ENCODE measurements at places on chromosomes 1 and 21.
A peak's percentile ranks its signal among the peaks of the same experiment; 100 is the strongest.

- DNase-seq, result no peak
Measured at GRCh38 chr1:226085675-226086285, 23.3 kb downstream of the H3-3A start.

DNA sequence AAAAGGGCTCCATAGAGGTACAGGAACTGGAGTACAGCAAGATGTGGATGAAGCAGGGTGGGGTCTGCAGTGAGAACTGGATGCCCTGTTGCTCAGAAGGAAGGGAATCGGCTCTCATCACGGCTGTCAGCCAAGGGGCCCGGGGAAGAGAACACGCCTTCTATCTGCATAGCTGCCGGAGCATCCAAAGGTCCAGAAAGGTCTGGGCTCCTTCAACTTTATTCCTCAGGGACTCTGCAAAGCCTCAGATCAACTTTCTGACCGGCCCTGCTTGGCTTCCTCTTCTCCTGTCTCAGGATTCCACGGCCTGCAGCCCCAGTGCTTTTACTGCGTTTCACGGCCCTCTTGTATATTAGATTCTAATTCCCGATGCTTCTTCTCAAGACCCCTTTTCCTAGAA is 34.8 kb downstream of the KRTAP19-8 start:
- no peak for DNase-seq

- DNase-seq, result no peak
Measured at GRCh38 chr1:29984862-29985605, 738.4 kb downstream of the MATN1 start.

- DNase-seq, result no peak
Measured at GRCh38 chr1:3483801-3484444, 29.5 kb downstream of the ARHGEF16 start.

GRCh38 chr1:81598623-81599022 is 202.1 kb upstream of the ADGRL2 start:
- DNase-seq, result no peak

DNA sequence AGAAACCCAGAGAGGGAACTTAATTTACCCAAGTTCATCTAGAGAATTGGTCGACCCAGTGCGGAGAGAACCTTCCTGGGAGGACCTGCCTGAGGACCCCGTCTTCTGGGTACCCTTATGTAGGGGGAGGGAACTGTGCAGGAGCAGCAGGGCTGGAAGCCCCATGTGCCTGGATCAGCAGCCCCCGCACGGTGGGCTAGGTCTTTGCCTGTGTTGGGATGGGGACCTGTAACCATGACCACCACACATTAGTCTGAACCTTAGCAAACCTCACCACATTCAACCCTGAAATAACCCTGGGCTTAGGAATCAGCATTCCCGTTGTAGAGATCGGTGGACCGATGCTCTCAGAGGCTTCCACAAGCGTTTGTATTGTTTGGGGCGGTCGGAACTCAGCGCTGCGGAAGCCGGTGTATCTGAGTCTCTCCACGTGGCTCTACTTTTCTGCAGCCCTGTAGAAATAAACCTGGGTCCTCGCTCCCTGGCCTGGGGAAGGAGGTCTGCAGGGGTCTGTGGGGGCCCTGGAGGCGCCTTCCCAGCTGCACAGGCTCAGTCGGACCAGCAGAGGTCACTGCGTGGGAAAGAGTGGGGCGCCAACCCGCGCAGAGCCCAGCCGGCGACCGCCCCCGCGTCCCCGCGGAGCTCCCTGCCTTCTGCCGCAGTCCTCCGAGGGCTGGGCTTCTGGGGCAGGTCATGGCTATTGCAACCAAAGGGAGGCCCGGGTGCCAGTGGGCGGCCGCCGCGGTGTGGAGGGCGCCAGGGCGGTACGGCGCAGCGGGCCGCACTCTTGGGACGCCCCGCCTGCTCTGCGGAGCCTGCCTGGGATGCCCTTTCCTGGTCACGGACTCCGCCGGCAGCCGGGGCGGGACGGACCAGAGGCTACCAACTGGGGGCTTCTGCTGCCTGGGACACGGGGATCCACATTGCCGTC is 36.2 kb upstream of the KCNA10 start:
- DNase-seq, result no peak

- DNase-seq, result no peak
Measured at GRCh38 chr21:46124926-46125845, 27.3 kb downstream of the COL6A2 start.

DNA sequence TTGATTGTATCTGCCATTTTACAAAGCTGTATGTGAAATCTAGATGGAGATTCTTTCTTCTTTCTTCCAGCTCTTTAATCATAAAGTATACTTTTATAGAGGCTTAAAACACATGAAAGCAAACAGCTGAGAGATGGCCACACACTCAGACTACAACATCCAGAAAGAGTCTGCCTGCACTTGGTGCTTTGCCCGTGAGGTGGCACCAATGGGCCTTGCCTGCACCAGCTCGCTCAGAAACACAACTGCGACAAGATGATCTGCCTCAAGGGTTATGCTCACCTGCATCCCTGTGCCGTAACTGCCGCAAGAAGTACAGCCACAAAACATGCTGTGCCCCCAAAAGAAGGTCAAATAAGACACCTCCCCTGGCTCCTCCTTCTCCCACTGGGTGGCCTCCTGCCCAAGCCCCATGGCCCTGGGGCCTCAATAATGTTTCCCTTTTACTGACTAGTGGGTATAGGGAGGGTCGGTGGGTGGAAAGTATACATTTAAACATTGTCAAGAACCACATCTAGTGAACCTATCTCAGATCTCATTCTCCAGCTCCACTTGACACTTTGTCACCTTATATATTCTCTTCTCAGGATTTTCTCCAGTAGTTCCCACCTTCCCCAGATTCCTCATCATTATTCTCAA is 66.7 kb upstream of the ANGPTL3 start:
- no peak for DNase-seq

DNA sequence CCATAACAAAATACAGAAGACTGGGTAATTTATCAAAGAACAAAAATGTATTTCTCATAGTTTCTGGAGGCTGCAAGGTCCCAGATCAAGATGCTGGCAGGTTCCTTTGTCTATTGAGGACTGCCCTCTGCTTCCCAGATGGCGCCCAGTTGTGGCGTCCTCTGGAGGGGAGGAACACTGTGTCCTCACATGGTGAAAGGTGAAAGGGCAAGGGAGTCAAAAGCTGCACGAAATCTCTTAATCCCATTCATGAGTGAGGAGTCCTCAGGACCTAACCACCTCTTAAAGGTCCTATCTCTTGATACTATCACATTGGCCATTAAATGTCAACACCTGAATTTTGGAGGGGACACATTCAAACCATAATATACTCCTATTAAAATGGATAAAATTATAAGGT is 79.3 kb upstream of the IRF2BP2 start:
- no peak for DNase-seq

DNA sequence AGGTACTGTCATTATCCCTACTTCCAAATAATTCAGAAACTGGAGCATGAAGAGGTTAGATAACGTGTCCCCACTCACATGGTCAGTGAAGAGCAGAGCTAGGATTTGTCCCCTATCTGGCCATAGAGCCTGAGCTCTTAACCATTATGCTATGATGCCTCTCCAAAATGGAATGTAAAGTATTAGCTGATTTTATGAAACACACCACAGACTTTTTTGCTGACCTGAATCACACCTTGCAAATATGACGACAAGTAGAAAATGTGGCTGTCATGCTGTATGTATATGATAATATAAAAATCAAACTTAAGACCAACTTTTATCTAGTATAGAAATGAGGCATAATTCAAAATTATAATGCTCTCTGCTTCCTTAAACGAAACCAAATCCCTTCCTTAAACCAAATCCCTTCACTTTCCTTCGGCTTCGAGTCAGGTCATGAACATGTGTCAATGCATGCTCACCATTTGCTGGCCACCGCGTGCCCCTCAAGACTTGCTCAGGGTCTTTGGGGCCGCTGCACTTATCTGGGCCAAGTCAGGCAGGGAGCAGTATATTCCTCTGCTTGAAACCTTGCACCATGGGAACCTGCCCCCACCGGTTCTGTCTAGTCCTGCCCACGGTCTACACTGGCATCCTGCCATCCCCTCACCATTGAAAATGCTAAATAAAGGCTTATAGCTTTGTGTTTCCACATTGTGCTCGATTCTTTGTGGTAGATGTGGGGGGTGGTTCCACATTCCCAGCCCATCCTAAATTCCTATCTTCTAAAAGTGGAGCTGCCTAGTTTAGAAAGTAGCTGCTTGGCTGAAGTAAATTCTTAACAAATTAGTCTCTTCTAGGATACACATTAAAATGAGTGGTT is 1.6 kb upstream of the TMCC2 start:
- DNase-seq, result no peak

DNA sequence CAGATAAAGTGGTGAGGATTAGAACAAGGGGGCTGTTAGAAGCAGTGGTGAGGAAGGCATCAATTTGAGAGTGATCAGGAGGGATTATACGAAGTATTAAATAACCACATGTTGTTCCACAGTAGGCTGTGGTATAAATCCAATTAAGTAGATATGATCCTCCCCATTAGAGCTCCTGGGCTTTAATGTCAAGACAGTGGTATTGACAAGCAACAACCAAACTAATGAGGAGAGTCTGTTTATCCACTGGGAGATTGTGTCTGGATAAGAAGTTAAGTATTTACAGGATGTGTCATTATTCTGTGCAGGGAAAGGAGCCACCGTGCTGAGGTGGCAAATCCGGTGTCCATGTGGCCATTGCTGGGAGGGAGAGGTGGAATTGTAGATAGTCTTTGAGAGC is 5.8 kb downstream of the ACTN2 start:
- no peak for DNase-seq

GRCh38 chr1:196997423-196997822 is 20.1 kb downstream of the CFHR5 start:
- no peak for DNase-seq

- DNase-seq, result no peak
Measured at GRCh38 chr1:173134800-173135199, 72.3 kb downstream of the TNFSF4 start.

GRCh38 chr1:161707503-161707902 is 474 bp downstream of the FCRLA start:
- no peak for DNase-seq

DNA sequence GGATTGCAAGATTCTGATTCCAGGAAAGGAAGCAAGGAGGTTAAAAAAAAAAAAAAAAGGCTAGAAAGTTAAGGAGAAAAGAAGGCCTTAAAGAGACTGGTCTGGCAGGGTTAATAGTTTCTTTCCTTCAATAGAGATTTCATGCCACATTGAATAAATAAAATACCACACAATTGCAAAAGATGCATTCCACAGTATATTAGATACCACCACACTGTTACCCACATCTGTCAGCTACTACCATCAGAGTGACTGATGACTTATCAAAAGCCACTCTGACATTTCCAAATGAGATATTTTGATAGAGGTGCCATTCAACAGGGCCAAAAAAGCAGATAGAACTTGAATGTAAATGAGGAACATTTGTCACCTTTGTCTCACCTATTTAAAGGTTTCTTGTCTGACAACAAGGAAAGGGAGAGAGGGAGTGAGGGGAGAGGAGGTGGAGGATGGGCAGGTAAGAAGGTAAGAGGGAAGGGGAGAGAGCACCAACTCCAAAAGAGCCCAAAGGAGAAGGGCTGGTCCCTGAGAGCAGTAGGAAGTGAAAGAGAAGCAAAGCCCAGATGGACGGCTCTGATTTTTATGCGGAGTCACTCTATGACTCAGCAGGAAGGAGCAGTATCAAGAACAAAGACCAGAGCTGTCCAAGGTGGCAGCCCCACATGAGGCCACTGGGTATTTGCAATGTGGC is 38.3 kb downstream of the LRRN2 start:
- peak; percentile 7 for DNase-seq

All from CD4-positive, alpha-beta memory T cell (primary cell).